ENCODE measurements at places on chromosomes 1 and 21.
A peak's percentile ranks its signal among the peaks of the same experiment; 100 is the strongest.

- no peak for DNase-seq
Observed at GRCh38 chr1:155254714-155255242, 505 bp downstream of the ENTREP3 start.

GRCh38 chr1:58922302-58923089 is 138.6 kb upstream of the JUN start:
- no peak for DNase-seq

DNA sequence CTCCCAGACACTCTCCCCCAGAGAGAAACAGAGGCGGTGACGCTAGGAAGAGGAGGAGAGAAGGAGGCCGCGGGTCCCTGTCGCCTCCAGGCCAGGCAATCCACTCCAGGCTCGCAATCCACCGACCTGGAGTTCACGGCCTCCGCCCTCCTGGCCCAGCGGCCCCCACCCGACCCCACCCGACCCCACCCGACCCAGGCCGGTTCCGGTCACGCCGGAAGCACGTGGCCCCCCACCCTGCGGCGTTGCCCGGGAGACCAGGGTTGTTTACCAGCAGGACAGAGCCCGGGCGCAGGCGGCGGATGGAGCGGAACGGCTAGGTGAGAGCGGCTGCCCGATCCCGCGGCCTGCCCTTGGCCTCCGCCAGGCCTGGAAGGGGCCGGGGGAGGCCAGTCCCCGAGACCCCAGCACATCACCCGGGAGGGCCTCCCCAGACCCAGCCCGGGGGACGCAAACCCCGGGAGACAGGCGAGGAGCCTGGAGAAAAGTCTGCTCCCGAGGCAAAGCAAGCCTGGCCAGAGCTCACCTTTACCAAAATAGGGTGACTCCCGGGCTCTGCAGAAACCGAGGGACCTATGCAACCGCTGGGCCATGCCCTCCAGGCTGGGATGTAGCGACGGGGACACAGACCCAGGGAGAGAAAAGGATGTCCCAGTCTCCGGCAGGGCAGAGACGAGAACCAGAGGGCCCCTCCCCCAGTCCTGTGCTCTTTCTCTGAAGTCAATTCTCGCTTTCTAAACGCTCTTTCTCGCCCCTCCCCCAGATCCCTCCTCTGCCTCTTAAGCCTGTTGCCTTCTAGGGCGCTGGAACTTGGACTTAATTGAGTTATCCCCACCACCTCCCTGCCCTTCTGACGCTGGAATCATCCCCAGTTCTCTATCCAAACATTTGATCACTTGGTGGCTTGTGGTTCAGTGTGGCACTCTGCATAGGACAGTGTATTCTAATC is at the start of the genes PLA2G2C and UBXN10:
Gene PLA2G2C, minus strand, starts transcription at position 685 of the 949 bp plus-strand sequence. CDS start 9,155 bp downstream, outside the sequence.
Gene UBXN10, plus strand, starts transcription at position 263 of the 949 bp plus-strand sequence. CDS start 4,466 bp downstream, outside the sequence.
- peak; percentile 17 for DNase-seq

DNA sequence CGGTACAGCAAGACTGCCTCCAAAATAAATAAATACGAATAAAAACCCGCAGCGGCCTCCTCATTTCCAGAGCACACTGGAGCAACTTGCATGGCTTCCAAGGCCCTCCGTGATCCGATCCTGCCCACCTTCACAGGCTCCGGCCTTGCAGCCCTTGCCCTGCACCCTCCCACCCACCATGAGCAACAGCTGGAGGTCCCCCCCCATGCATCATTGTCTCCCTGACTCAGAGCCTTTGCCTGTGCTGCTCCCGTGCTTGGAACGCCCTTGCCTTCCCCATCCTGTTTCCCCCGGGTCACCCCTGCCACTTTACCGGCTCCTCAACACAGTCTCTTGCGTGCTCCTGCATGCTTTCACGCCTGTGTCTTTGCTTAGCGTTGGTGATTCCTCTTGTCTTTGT is 71.0 kb upstream of the ANGPTL1 start:
- no peak for DNase-seq

DNA sequence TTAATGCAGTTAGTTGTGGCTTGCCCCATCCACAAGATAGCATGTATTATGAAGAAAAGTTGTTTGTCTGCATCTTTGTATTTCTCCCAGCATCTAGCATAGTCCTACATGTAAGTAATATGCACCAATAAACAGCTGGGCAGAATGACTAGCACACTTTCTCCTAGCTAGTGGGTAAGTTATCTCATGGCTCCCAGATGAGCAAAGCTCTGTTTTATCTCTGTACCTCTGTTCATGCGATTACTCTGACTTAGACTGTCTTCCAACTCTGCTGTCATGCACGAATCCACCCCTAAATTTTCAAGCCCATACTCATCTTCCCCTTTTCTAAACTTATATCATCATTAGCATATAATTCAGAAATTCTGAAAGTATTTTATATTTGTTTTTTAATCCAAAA is 37.5 kb upstream of the KCTD3 start:
- DNase-seq = no peak

- DNase-seq = no peak
Observed at GRCh38 chr1:8864713-8865344, 13.7 kb downstream of the ENO1 start.

- DNase-seq = no peak
Observed at GRCh38 chr1:64112281-64112680, 91.1 kb upstream of the UBE2U start.

- DNase-seq = no peak
Observed at GRCh38 chr1:159214149-159214760, 9.6 kb downstream of the ACKR1 start.

DNA sequence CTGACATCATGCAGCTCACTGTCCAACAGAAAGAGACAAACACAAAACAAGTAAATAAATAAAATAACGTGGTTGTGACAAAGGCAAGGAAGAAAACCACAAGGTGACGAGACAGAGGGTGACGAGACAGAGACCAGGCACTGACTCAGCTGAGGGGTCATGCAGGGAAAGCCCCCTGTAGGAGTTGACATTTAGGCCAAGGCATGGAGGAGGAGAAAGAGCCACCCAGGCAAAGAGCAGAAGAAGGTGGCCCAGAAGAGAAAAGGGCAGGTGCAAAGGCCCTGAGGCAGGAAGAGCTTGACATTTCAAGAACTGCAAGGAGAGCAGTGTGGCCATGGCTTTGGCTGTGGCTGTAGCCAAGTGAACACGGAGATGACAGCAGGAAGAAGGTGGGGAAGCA is 65.1 kb upstream of the ID3 start:
- no peak for DNase-seq

GRCh38 chr21:39837861-39838359 is 29.3 kb upstream of the PCP4 start:
- DNase-seq = no peak

GRCh38 chr1:81804312-81804711 is 3.6 kb downstream of the ADGRL2 start:
- DNase-seq = no peak

- DNase-seq = no peak
Observed at GRCh38 chr1:78070758-78071157, 25.0 kb downstream of the GIPC2 start.

- no peak for DNase-seq
Observed at GRCh38 chr1:243447844-243448243, 192.0 kb downstream of the SDCCAG8 start.

- no peak for DNase-seq
Observed at GRCh38 chr1:5953386-5953785, 38.8 kb downstream of the NPHP4 start.

- DNase-seq = no peak
Observed at GRCh38 chr1:57234459-57234858, 189.4 kb downstream of the DAB1 start.

DNA sequence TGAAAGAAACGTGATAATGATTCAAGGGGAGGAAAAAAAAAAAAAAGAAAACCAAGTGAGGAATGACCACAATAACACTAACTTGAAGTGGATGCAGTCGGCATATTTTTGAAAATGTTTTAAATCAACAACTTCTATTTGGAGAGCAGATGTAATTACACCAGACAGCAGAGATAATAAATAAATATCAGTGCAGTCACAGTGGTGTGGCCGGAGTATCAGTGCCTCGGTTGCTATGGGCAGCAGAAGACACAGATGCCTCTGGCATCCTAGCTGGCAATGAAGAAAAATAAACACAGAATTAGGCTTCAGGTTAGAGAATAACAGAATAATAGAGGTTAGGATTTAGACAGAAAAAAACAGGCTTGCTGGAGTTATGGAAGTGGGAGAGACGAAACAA is 888.3 kb downstream of the LTN1 start:
- DNase-seq = no peak

GRCh38 chr21:26777166-26777565 is 68.0 kb downstream of the ADAMTS1 start:
- no peak for DNase-seq

All from T-helper 9 cell (primary cell).